ENCODE measurements at places on chromosomes 7 and 10.

GRCh38 chr10:129945064-129945463, 19.0 kb downstream of the EBF3 start:
- no peak for DNase-seq

GRCh38 chr10:86329093-86329710, 37.4 kb downstream of the GRID1 start:
- DNase-seq, result no peak

DNA sequence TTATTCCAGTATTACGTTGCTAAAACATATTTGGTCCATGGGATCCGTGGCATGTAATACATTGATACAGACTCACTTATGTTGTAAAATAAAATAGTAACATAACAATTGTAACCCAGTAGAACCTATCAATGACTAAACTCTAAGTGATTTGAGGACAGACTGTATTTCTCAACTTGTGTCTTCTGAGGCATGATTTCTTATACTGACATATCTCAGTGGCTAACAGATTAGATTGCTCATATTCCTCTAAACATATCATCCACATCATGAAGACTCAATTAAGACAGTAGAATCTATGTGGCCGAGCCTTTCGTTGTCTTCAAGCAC, 72.3 kb downstream of the CREB5 start:
- DNase-seq, result peak; percentile 46

DNA sequence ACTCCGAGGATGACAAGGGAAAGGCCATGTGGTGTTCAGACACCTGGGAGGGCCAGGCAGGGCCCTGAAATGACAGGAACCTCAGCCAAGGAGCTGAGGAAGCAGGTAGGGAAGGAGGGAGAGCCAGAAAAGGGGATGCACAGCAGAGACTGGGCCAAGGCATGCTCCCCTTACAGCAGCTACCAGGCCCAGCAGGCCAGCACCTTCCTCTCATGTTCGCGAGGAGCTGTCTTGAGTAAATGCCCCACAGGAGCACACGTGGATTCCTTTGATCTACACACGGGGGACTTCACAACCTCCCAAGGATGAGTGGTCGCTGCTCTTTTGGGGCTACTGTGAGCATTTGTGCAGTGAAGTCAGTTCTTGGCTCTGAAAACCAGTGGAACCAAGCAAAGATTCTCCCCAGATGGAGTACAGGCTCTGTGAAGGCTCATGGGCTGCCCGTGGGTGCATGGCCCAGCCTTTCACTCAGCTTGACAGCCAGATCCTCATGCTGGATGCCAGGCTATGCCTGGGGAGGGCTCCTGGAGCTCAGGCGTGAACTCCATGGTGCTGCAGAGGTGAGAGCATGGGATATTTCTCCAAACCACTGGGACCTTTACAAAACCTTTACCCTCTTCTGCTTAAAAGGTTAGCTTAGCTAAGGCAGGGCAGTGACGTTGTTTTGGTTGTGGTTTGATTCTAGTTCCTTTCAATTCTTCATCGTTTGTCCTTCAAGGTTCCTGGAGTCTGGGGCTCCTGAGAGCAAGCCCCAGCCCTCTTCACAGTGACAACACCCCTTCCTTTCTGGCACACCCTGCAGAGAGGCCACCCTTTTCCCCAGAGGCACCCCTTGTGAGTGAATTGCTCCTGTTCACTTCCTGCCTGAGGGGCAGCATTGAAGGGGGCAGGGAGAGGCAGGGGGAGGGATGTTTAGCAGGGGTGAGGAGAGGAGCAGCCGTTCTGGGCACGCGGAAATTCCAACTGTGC, 74.2 kb upstream of the ZPBP start:
- DNase-seq, result no peak

DNA sequence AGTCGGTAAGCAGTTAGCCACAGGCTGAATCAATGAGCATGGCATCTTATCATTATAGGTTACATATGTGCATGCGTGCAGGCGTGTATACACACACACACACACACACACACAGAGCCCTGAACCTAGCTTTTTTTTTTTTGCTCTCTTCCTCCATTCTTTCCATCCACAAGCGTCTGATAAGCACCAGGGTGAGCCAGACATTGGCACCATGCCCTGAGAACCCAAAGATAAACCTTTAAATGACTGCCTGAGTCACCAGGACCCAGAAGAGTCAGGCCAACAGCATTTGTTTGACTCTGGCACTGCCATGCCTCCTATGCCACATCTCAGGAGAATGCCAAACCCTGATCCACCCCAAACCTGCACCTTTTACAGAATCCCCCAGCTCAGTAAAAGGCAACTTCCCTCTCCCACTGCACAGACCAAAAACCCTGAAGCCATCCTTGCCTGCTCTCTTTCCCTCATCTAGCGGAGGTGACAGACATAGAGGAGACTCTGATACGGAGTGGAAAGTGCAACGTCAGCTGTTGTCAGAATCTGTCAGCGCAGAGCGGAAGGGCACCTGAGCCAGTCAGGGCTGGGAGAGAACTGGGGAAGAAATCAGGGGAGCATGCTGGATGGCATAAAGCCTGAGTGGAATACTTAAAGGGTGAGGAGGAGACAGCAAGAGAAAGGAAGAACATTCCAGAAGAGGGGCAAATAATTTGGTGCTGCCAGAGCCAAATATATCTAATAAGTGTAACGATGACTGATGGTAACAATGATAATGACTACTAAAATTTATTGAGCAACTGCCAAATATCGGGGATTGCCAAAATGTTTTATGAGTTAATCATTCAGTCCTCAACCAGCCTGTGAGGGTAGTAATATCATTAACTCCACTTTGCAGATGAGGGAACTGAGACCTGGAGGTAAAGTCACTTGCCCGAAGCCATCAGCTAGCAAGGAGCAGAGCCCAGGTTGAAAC, 3.2 kb downstream of the PARP12 start:
- DNase-seq, result peak; percentile 85

GRCh38 chr10:95793401-95794045, 37.6 kb downstream of the ENTPD1 start:
- DNase-seq, result no peak

DNA sequence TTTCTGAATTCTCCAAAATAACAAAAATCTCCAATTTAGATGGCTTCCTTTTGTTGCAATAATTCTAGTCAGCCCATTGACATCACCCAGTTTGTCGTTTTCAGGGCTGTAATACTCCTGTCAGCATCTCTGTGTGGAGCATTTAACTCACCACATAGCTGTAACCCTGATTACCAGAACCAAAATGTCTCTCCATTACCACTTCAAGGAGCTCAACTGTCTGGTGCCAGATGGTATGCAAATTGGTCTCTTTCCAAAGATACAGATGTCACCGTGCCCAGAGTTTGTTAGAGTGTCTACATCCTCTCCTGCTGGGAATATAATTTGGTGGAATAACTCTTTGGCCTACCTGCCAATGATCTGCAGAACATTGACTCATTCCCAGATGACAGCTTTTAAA, 350.3 kb upstream of the POT1 start:
- DNase-seq, result no peak

GRCh38 chr7:101538596-101539459, 90.3 kb downstream of the MYL10 start:
- peak; percentile 28 for DNase-seq

- DNase-seq, result peak; percentile 22
Measured at GRCh38 chr10:36114141-36114540, 472.0 kb upstream of the FZD8 start.

- no peak for DNase-seq
Measured at GRCh38 chr10:28975891-28976531, 298.7 kb downstream of the BAMBI start.

- DNase-seq, result peak; percentile 69
Measured at GRCh38 chr7:114922026-114922651, at the start of gene MDFIC. MDFIC (plus strand) TSS chr7:114922094; CDS start chr7:114923034, 940 bp downstream.

GRCh38 chr7:71286924-71287323, 155.0 kb downstream of the GALNT17 start:
- DNase-seq, result no peak

- no peak for DNase-seq
Measured at GRCh38 chr10:122143238-122143841, 127.8 kb upstream of the BTBD16 start.

DNA sequence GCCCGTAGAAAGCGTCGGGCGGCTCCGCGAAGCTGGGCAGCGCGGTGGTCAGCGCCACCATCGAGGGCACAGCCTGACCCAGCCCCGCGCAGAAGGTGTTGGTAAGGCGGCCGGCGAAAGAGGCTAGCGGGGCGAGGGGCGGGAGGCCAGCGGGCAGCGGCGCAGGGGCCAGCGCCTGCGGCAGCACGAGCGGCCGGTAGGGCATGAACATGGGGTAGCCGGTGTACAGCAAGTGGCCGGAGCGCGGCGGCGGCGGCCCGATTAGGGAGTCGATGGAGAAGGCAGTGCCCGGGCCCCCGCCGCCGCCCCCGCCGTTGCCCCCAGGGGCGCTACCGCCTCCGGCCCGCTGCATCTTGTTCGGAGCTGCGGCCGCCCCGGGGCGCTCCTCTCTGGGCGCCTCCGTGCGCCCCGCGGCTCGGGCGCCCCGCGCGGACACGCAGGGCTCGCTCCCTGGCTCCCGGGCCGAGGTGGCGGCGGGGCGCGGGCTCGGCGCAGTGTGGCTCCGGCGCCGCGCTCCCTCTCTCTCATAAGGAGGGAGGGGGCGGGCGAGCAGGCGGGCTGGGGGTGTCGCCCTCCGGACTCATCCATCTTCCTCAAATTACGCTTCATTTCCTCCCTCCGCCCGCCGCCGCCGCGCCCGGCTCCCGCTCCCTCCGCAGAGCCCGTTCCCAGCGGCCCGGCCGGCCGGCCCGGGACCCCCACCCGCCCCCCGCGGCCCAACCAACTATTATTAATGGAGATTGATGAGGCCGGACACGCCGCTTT, at the start of gene GBX1:
GBX1 (minus strand) TSS at position 498 of the 765 bp plus-strand sequence; CDS start at position 352, 146 bp downstream.
- peak; percentile 8 for DNase-seq

DNA sequence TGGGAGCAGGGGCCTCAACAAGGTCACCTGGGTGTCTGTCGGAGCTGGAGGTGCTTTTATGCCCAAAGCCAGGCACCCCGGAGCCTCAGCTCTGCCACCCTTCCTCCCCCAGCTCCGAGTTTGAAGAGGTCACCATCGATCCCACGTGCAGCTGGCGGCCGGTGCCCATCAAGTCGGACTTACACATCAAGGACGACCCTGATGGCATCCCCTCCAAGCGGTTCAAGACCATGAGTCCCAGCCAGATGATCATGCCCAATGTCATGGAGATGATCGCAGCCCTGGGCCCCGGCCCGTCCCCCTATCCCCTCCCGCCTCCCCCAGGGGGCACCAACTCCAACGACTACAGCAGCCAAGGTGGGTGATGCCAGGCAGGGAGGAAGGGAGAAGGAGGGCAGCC, 41.3 kb upstream of the PPIF start:
- DNase-seq, result no peak

- DNase-seq, result no peak
Measured at GRCh38 chr10:124211921-124212320, 118.5 kb upstream of the CHST15 start.

DNA sequence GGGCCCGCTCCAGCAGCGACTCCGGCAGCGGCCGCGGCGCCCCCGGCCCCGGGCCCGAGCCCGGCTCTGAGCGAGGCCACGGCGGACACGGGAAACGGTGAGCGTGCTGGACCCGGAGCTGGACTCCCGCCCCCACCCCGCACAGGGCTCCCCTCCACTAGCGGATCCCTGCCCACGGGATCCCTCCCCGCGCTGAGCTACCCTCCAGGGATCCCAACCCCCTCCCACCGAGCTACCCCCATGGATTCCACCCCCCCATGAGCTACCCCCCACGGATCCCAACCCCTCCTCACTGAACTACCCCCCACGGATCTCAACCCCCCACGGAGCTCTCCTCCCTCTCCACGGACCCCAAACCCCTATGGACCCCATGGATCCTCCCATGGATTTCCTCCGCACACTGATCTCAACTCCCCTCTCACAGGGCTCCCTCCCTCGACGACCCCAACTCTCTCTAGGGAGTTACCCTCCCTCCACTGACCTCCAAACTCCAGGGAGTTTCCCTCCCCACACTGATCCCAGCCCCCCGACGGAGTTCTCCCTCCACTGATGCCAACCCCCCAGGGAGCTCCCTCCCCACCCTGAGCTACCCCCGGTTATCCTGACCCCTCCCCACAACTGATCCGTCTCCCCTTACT, 20.6 kb upstream of the HSPB1 start:
- DNase-seq, result no peak

GRCh38 chr10:15609246-15609645, 110.5 kb downstream of the ITGA8 start:
- DNase-seq, result peak; percentile 81

GRCh38 chr7:76048668-76048988, 722 bp downstream of the MDH2 start:
- no peak for DNase-seq

- DNase-seq, result peak; percentile 35
Measured at GRCh38 chr7:158809596-158809995, 19.7 kb downstream of the ESYT2 start.

- no peak for DNase-seq
Measured at GRCh38 chr10:79473496-79474095, 28.2 kb upstream of the ZCCHC24 start.

GRCh38 chr7:1562597-1563051, 6.6 kb upstream of the TMEM184A start:
- DNase-seq, result peak; percentile 79

DNA sequence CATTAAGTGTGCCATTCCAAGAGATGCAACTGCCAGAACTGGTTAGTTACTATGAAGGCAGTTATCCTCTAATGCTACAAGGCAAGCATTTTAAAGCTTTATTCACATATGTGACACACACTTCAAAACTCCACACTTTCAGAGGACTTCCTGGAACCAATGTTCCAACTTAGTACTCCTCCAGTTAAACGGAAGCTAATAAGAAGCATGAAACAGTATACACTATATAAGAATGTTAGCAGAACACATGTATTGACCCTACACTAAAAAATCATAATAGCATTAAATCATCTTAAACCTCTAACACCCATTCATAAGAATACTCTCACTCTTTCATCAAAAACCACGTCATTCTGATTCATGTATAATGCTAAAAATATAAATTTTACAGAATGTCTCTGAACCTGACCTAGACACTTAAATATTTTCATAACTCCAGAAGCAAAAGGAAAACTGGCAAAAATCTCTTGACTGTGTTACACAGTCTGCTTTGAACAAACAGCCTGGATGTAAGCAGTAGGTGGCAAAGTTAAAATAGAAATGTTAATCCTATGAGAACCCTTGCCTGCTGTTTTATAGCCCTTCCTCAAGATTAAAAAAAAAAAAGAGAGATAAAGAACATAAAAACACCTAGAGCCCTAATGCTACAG, 135.0 kb downstream of the SEMA3C start:
- DNase-seq, result peak; percentile 86

DNA sequence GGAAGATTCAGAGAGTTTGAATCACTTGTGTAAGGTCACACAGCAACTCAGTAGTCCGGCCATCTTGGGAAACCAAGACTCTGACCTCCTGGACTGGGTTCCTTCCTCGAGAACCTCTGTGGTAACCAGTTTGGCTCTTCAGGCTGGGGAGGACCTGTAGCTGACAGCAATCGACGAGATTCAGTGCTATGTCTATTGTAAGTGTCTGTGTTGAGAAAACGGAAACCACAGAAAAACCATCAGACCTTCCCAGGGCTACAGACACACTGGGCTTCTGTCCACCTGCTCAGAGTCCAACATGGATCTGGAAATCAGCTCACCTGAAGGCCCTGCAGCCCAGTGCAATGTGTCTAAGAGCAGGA, 403.7 kb downstream of the RPS24 start:
- DNase-seq, result no peak

- no peak for DNase-seq
Measured at GRCh38 chr10:123555616-123556015, 110.5 kb upstream of the GPR26 start.

Data from fibroblast of skin of abdomen (primary cell).